Activated gamma-delta T cell (primary cell): ENCODE measurements at places on chromosomes 2 and 18.
A peak's percentile ranks its signal among the peaks of the same experiment; 100 is the strongest.

- no peak for DNase-seq
These were observed 110.2 kb upstream of the THOC1 start for GRCh38 chr18:378079-378478.

DNA sequence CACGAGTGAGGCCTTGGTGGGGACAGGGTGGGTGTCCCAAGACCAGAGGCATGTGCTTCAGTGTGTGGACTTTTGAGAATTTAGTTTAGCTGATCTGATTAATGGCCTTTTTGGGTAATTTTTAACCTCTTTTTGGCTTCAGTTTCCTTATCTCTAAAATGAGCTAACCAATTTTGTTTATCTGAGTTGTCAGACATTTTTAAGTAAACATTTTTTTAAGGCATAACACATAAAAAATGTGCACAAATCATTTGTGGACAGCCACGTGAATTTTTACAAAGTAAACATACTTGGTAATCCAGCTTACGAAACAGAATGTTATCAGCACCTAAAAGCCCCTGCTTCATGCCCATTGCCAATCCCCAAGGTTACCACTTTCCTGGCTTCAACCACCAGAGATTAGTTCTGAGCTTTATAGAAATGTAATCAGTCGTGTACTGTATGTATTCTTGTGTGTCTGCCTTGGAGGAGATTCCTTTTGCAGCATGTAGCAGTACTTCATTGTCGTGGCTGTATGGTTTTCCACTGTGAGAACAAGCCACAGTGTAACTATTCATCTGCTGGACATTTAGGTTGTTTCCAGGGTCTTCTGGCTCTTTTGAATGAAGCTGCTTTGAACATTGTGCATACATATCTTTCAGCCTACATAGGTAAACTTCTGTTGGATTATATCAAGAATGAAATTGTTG lies 8.4 kb upstream of the INO80C start:
- no peak for DNase-seq

DNA sequence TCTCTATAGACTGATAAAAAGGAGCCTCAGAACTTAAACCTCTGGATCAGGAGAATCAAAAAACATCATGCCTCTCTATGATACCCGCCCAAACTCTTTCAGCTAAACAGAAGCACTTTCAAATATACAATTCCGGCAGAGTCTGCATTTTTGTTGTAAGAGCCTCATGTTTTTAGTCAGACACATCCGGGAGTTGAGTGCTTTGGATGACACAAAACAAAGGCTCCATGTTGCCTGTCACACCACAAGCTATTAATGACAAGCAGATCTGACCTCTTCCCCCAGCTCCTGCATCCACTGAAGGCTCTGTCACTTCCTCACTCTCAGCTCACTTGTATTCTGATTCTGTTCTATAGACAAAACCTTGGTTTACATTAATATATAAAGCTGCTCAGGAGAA lies 33.2 kb downstream of the SLC38A11 start:
- no peak for DNase-seq

- DNase-seq = no peak
These were observed 160.4 kb downstream of the AGAP1 start for GRCh38 chr2:235654103-235654813.

- peak; percentile 28 for DNase-seq
These were observed 829 bp downstream of the ACVR1C start for GRCh38 chr2:157627594-157628476.

DNA sequence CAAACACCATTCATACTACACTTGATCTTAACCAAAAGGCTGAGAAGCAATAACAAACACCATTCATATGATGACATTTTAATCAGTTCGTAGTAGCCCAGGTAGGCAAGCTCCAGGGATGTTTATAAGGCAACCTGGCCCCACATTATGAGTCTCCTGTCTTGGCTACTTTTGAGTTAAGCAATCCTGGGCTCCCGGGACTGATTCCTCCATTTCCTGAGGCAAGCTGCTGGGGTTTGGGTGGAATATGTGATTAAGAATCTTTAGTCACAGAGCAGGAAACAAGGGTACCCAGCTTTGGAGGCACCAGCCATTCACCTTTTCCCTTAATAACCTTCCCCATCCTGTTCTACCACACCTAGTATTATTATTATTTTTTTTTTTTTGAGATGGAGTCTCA lies 24.5 kb upstream of the SPRED2 start:
- DNase-seq = no peak

- no peak for DNase-seq
These were observed 61.2 kb downstream of the FEZ2 start for GRCh38 chr2:36536776-36537175.

GRCh38 chr2:37692711-37693110 lies 21.3 kb upstream of the CDC42EP3 start:
- no peak for DNase-seq

DNA sequence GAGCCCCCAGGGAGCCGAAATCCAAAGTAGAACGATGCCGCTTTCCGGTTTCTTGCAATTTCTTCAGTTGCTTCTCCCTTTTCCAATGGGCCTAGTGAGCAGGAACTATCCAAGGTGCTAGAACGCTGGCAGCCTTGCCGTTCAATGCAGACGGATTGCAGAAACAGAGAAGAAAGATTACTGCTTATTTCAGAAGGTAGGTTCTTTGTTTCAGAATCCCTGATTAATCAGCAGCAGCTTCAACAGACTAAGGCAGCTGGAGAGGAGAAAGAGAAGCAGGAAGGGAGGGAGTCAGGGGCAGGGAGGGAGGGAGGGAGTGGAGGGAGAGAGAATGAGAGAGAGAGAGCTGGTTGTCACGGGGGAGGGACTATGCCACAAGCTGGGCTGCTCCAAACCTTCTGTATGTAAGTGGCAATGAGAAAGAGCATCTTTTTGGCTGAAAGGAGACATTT lies 576 bp downstream of the NYAP2 start:
- no peak for DNase-seq

DNA sequence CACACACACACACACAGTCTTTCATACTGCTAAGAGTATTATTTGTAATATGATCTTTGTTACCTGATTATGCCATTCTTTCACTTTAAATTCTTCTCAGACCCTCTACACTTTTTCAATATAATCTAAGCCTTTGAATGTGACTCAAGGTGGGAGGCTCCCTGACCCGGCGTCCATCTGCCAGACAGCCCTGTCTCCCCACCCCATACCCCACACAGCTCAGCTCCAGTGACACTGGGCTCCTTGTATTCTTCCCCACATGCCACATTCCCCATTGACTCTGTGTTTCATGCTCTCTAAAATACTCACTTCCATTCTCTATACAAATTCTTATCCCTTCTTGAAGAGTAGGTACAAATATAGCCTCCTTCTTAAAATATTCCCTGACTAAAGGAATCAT lies 442.2 kb downstream of the TGIF1 start:
- DNase-seq = no peak

GRCh38 chr2:63891488-63892030 lies 49.9 kb downstream of the UGP2 start:
- no peak for DNase-seq
